Muscle of arm (tissue), 14 donors: ENCODE measurements at places on chromosomes 11 and 22. TPM values are rescaled to one million over a fixed set of nuclear protein-coding genes. Genes with fewer than 3 reads are reported as not detected.

DNA sequence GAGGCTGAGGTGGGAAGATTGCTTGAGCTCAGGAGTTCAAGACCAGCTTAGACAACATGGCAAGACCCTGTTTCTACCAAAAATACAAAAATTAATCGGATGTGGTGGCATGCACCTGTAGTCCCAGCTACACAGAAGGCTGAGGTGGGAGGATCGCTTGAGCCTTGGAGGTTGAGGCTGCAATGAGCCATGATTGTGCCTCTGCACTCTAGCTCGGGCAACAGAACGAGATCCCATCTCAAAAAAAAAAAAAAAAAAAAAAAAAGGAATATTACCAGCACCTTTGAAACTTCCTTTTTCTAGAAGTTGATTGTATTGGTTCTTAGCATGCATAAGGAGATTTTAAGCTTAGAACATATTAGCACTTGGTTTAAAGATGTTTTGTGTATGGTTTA is 11.4 kb downstream of the CRKL start:
- DNase-seq, result no peak

DNA sequence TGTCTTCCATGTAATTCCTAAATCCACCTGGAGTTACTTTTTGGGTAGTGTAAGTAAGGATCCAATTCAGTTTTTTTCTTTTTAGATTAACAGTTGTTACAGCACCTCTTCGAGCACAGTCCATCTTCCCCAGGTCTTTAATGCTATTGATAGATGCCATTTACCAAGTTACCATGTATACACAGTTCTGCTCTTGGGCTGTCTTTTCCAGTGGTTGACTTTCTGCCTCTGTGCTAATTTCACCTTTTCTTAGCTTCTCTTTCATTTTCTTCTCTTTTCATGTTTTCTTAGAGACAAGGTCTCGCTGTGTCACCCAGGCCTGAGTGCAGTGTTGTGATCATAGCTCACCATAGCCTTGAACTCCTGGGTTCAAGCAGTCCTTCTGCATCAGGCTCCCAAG is 12.0 kb downstream of the ATXN10 start:
- DNase-seq, result no peak

The C11orf91 gene
- polyA plus RNA-seq, result not detected

The RASD2 gene
- polyA plus RNA-seq, result not detected

The GANAB gene
- polyA plus RNA-seq, result 179 TPM

The TENM4 gene
- 10.0 TPM for polyA plus RNA-seq

The ADAMTS15 gene
- 13.7 TPM for polyA plus RNA-seq

- DNase-seq, result no peak
These were observed 1.7 kb upstream of the OR52K1 start for GRCh38 chr11:4480577-4481239.

GRCh38 chr11:18527512-18527911 is 770 bp upstream of the TSG101 start:
- DNase-seq, result peak; percentile 18
